ENCODE measurements at places on chromosomes 1 and 21.

DNA sequence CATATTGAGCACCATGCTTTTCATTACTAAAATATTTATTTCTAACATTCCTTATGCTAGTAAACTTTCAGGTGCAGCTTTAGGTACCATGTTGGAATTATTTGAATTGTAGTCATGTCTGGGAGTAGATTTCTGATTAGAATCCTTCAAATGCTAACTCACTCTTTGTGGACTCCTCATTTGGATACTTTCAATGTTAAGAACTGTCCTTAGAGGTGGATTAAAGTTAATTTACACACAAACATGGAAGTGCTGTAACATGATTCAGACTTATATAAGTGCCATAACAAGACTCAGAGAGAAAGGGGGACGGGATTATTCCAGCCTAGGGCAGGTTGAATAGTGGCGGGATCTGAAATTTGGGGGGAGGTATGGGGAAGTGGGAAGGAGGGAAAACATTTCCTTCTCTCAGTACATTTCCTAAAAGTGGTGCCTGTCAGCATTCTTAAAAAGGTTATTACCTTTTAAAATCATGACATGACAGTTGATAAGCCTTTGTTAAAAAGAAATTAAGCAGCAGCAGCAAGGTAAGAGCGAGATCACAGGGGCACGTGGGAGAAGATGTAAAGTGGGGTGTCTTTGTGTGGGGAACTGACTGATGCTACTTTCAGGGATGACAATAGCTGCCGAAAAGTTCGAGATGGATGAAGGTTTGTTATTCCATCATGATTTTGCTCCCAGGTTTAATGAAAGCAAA is 44.4 kb downstream of the HHAT start:
- no peak for DNase-seq

DNA sequence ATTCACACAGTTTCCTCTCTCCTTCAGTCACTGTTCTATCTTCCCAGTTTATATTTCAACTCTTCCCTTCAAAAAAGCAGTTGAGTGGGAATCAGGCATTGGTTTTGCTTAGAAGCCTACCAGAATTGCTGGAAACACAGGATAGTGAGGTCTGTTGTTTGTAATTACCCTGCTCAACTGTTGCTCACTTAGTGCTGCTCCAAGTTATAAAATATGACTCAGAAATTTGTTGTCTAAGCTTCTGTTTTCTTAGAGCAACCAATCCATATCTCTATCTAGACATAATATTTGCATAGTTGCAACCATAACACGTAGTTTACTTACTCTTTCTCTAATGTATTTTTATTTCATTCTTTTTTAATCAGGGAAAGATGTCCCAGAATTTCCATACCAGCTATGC is 87.9 kb downstream of the MACF1 start:
- no peak for DNase-seq

- DNase-seq: no peak
Observed at GRCh38 chr1:70504821-70505193, 93.7 kb downstream of the CTH start.

GRCh38 chr1:217274927-217275654 is 355.8 kb downstream of the GPATCH2 start:
- DNase-seq: no peak

GRCh38 chr1:14957375-14958098 is 196.0 kb upstream of the TMEM51 start:
- DNase-seq: no peak
